ENCODE measurements at places on chromosomes 13 and 19. TPM values are rescaled to one million over a fixed set of nuclear protein-coding genes. Genes with fewer than 3 reads are reported as not detected.

DNA sequence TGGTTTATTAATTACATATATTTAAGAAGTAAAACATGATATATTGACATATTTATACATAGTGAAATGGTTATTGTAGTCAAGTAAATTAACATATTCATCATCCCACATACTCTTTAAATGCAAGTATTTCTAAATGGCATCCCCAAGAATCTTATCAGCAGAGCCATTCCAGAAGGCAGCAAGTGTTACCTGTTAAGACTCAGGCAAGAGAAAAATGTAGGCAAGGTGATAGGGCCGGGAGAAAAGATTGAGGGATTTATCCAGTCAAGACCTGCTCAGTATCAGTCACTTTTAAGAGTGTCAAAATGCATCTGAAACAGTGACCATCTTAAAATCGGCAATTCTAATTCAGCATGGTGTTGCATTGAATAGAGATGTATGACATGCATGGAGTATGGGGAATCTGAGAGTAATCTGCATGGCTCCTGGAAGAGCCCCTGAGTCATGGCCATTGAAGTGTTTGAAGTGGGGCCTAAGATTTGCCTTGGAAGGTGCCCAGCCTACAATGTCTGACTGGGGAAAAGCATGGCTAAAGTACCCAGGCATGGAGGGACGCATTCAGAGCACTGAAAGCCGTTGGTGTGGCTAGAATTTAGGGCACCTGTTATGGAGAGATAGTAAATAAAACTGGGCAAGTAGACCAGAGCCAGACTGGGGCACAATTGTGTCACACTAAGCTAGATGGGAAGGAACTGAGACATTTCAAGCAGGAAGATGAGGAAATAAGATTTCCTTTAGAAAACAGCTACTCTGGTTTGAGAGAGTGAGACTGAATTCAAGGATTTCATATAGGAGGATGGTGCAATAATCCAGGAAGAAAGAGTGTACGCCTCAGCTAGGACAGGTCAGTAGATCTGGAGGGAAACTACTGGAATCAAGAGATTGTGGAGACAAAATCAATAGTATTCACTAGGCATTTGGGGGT lies 25.0 kb upstream of the C1QTNF9B start:
- no peak for DNase-seq

DNA sequence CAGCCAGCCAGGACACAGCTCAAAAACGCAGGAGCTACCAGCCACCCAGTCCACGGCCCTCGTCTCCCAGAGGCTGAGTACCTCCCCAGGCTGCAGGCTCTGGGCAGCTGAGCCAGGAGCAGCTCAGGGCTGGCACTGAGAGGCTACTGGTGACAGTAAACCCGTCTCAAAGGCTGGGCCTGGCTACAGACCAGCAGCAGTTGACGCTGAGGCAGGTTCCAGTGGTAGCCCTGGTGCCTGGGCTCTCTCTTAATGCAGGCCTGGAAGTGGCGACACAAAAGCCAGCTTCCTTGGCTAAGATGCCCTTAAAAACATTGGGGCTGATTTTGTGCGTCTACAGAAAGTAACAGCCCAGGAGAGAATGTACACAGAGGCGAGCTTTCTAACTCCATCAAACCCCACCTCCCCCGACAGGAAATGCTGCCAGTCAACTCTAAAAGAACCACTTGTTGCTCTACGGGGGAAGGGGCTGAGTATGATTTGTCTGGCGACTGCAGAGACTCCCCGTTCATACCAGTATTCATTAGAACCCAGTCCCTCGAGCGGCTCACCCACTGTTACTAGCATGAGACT lies 126.3 kb downstream of the STK24 start:
- DNase-seq: no peak

- no peak for DNase-seq
Measured at GRCh38 chr13:107250628-107251027, 682.7 kb upstream of the ARGLU1 start.

DNA sequence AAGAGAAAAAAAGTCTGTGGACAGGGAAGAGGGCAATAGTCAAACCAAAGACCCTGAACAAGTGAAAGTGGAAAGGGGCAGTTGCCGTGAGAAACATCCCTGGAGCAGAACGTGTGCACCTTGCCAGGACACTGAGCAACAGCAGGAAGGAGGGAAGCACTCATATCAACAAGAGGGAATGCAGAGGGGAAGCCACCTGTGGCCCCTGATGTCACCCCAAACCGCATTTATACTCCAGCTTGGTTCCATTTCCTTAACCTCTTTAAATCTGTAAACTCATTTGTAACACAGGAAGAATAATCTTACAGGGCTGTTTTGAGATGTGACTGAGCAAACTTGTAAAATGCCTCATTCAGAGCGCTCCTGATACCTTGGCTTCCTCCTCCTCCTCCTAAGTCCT lies 698.8 kb downstream of the DIAPH3 start:
- no peak for DNase-seq

The PTGER1 gene
- total RNA-seq: 0.48 TPM
